ENCODE measurements at places on chromosomes 1 and 21.

DNA sequence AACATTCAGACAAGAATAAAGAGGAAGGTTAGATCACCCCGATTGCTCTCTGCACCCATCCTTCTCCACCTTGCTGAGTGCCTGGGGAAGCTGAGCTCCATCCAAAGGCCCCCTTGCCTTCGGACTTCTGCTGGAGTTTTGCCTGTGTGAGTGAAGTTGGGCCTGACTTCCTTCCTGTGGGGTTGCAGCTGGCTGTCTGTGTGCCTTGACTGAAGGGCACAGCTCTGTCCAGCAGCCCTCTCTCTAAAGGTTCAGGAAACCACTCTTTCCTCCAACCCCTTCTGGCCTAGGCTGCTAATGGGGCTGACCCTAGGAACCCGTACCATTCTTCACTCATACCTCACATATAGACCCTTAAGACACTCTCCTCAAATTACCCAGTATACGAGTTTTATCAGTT is 173.4 kb upstream of the HMCN1 start:
- DNase-seq: no peak

- DNase-seq: no peak
These were observed 71.4 kb upstream of the ABCG1 start for GRCh38 chr21:42147386-42148020.

DNA sequence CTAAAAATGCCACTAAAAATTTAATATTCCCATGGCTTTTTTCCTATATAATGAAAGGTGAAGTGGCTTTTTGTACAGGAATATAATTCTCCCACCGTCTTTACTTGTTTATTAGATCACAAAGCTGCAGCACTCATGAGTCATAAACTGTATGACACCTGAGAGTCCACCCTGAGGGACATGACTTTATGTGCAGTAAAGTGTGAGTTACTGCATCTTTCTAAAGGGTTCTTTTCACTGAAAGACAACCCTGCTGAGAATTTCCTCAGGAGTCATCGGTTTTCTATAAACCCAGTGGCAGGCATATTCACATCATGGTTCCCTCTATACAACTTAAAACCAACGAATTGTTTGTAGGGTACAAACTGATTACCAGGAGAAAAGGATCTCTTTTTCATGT is 77.4 kb downstream of the APP start:
- DNase-seq: no peak

DNA sequence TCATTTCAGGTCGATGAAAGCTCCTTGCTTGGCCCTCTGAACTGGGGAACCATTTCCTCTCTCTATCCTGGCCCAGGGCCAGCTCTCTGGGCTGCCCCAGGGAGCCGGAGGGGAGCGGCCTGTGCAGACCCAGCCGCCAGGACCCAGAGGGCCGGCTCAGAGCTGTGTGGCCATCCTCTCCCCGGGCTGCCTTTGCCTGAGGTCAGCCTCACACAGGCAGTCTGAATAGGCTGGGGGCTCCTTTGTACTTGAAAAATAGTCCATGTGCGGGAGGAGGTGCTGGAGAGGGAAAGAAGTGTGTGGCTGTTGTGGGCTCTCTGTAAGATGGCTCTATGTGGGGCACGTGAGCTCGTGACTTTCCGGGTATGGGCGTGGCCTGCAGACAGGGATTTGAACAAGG is 275.1 kb upstream of the VAMP3 start:
- DNase-seq: no peak

GRCh38 chr1:211490038-211490678 is 1.8 kb downstream of the RD3 start:
- DNase-seq: no peak

DNA sequence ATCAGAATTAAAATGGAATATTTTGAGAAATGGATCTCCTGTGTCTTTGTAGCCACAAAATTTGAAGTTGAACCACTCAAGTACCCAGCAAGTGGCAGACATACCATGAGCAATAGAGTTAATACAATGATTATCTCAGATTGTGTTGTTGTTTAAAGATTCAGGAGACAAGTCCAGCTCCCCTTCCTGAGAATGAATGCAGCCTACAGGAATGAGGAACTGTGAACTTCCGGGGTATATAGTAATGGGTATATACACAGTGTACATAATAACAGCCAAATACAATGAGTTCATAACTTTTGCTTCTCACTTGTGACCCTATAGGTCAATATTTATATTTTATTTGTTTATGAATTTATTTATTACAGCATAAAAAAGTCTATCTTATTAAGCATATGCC is 445.0 kb downstream of the SETD4 start:
- no peak for DNase-seq

GRCh38 chr1:109910963-109911798 is 532 bp downstream of the CSF1 start:
- no peak for DNase-seq

DNA sequence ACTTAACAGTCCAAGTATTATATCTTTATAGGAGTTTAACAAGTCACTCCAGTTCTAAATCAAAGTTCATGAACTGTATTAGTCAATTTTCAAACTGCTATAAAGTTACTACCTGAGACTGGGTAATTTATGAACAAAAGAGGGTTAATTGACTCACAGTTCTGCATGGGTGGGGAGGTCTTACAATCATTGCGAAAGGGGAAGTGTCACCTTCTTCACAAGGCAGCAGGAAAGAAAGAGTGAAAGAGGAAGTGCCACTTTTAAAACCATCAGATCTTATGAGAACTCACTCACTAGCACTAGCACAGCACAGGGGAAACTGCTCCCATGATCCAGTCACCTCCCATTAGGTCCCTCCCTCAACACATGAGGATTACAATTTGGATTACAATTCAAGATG is 70.0 kb downstream of the CLCA4 start:
- DNase-seq: no peak

GRCh38 chr1:235136111-235136510 is 7.5 kb upstream of the TOMM20 start:
- DNase-seq: no peak

GRCh38 chr1:110645211-110645610 is 29.5 kb downstream of the KCNA3 start:
- no peak for DNase-seq

GRCh38 chr1:160466961-160467360 is 56.1 kb downstream of the SLAMF6 start:
- no peak for DNase-seq

- DNase-seq: no peak
These were observed 58.6 kb downstream of the PBX1 start for GRCh38 chr1:164617377-164618201.

- no peak for DNase-seq
These were observed 71.4 kb downstream of the USP1 start for GRCh38 chr1:62508187-62508758.

DNA sequence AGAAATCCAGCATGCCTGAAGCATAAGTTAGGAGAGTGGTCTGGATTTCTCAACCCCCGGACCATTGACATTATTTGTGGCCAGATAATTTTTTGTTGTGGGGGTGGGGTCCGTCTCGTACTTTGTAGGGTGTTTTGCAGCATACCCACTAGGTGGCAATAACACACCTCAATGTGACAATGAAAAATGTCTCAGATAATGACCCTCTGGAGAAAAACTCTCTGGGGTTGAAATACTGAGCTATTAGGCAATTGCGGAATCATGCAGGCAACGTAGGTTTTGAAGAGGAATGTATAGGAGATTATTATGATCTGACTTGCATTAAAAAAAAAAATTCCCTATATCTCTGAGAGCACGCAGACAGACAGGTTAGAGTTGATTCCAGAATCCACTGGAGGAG is 25.3 kb upstream of the RRP15 start:
- no peak for DNase-seq

DNA sequence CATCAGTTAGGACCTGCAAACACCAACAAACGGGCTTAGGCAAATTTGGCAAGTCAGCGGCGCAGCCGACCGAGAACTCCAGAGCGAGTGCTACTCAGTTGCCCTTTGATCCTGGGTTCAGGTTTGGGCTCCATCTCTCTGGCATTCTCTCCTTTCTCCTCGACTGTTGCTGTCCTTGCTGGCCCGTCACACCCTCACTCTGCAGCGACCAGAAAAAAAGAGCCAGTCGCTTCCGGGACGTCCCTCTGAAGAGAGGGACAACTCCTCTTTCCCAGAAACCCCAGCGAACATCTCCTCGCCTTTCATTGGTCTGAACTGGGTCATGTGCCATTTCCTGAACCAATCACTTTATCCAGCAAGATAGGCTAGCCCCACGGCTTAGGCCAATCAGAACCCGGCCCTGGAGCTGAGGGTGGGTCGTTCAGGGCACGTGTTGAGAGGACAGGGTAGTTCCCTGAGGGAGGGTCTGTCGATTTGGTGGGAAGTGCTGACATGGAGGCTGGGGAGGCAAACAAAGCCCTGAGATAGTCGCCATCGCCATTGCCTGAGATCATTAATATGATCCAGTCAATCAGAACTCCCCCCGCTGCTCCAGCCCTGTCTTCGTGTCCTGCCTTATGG is 113.7 kb downstream of the PTPRU start:
- DNase-seq: no peak

GRCh38 chr1:157400766-157401165 is 151.5 kb downstream of the FCRL5 start:
- DNase-seq: no peak

DNA sequence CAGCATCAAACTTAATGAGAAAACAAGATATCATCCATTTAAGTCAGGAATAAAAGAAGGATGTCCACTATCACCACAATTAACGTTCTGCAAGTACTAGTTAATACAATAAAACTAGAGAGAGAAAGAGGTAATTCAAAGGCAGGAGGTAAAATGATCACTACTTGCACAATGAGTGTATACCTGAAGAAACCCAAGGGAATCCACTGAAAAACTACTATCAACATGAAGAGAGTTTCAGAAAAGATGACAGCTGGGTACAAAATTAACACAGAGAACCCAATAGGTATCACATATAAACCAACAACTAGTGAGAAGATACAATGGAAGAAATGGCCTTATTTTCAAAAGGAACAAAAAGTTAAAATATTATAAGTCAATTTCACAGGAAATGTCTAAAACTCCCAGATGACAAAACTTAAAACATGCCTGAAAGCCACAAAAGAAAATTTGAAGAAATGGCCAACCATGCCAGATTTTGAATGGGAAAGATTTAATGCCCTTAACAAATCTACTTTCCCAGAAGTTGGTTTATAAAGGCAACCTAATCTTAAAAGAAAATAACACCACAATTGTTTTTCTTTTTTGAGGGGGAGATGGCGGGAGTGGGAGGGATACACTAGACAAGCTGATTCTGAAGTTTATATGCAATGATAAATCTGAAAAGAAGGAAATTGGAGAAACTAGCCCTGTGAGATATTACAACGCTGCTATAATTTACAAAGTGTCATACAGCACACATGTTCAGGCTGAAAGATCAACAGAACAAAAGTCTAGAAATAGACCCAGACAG is 17.8 kb downstream of the VPS26C start:
- no peak for DNase-seq

DNA sequence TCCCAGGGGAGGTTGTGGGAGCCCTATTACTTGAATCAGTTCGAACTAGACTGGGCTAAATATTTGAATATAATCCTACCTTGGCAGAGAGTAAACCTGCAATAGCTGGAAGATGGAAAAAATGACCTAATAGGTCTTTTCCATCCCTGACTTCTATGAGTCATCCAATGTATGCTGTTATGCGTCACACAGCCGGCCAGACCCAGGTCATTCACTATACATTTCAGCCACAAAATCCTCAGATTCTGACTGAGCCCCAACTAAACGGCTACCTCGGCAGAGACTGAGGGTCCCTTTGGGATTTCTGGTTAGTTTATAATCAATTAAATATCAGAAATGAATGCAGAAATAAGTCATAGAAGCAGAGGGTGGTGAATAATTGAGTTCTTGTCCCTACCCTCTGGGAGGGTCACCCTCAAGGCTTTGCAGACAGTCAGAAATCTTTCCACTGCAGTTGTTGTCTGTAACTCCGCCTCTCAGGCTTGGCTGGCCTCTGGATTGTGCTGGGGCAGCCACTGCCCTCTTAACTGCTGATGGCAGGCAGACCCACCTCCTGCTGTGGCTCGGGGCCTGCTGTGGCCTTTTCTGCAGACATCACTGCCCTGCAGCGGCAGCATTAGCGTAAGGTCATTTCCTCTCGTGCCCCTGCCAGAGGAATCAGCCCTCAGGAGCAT is 240.5 kb downstream of the TGFB2 start:
- DNase-seq: no peak

DNA sequence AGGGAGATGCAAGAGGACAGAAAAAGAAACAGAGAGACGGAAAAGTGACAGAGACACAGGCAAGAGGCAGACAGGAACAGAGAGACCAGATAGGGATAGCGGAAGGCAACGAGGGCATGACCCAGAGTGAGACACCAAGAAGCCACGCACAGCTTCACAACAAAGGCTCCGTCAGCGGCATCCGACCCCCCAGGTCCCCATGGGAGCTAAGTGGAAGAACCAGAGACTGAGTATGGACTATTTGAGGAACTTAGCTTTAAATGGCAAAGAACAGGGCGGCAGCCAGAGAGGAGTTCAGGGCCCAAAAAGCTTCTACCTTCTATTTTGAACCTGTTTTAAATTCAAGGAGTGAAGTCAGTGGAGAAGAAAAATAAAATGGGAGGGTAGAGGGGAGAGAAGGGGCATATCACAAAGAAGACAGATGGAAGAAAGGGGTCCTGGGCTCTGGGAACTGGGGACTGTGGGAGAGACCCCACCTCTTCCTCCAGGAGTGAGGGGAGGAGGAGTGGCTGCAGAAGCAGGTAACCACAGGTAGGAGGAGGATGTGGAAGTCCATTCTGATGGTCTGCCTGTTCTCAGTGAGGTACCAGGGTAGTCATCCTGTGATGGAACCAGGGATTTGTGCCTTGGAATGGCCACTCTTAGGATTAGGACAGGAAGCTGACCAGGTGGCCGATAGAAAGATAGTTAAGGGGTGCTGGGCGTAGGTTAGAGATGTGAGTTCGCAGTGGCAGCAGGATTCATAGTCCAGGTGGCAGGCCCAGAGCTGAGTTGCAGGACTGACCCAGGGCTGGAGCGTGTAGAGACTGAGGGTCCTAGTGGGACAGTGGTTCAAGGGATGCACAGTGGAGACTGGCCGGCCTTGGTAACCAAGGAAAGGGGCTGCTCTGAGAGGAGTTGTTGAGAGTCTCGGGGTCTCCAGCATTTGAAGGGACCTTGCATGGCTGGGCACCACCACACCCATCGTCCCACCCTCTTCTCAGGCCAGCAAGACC is 37.7 kb downstream of the CSMD2 start:
- DNase-seq: no peak
